H54 (cell line): ENCODE measurements at places on chromosomes 12 and 14.

- DNase-seq, result peak; percentile 20
Observed at GRCh38 chr12:94954029-94954685, 49.3 kb downstream of the NDUFA12 start.

DNA sequence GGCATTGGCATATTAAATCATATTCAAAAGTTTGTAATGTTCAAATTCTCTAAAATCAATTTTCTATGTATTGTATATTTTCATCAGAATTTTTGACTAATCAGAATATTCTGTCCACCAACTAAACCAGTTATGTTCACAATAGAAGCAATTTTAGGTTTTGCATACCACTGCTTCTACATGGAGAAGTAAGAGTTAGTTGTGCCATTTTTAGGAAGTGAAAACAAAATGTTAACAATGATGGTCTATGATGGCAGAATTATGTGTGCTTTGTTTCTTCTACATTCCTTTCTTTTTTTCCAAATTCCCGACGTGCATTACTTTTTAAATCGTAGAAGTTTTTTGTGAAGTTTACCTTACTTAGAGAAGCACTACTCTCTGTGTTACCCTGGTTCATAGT, 29.5 kb downstream of the ABHD12B start:
- DNase-seq, result no peak

DNA sequence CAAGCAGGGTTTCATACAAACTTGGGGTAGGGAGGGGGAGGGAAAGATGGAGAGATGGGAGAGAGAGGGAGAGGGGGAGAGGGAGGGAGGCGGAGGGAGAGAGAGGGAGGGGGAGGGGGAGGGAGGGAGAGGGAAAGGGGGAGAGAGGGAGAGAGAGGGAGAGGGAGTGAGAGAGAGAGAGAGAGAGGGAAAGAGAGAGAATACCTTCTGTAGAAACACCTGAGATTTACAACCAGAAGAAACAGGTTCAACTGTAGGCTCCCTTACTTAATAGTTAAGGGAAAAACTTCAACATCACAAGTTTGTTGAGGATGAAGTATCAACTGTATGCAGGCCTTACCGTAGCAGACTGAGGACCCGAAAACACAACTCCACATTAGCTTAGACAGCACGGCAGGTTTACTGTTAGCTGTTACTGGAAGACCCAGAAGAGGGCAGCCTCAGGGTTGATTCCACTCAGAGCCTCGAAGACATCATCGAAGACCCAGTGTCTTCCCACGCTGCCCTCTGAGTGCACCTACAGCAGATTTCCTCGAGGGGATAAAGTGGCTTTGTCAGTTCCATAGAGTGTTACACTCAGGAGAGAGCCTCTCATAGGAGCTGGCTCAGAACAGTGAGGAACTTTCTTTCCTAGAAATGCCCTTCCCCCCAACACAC, 72.4 kb downstream of the NT5DC3 start:
- DNase-seq, result no peak

DNA sequence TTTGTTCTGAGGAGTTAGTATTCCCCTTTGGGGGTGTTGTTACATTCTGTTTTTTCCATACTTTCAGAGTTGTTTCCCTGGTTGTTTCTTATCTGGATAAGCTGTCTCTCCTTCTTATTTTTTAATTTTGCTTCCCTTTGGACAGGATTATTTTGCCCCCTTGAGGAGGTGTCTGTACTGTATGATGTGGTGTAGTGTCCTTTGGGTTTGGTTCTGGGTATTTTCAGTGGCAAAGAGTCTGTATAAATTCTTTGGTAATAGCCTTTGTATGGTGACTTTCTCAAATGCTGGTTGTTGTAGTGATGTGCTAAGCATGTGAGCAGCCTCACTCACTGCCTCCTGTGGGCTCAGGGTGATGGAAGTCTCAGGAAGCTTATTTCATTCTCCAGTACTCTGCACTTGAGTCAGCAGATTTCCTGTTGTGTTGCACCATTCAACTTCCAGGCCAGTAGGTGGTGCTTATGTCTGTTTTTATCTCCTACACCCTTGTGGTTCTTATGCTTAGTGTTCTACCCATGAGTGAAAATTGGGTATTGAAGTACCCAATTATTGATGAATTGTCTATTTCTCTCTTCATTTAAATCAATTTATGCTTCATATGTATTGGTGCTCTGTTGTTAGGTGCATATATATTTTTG, 103.3 kb upstream of the PMCH start:
- peak; percentile 11 for DNase-seq

DNA sequence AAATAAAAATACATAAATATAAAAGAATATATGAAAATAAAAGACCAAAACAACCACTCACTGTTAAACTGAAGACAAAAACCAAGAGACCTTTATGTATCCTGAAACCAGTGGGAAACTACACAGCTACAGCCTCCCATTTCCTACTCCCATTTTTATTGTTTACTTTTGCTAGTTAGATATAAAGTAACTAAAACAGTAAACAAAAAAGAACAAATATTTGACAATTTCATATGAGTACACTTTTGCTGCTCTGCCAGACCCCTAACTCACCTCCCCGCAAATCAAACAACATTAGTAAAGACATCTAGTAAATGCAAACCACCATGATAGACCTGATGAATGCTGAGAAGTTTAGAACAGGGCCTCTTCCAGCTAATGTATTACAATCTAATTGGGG, 97.1 kb downstream of the BCL2L14 start:
- DNase-seq, result no peak

GRCh38 chr14:68390741-68391140, 402.1 kb downstream of the ZFP36L1 start:
- no peak for DNase-seq

- no peak for DNase-seq
Observed at GRCh38 chr12:25843976-25844375, 114.5 kb upstream of the RASSF8 start.

- DNase-seq, result no peak
Observed at GRCh38 chr12:54392485-54393206, 8.1 kb upstream of the ZNF385A start.
